ENCODE measurements at places on chromosomes 3 and 15.

- DNase-seq: no peak
Observed at GRCh38 chr15:100831467-100831866, 48.2 kb upstream of the ALDH1A3 start.

GRCh38 chr3:138249636-138250035 is 62.5 kb downstream of the ARMC8 start:
- DNase-seq: no peak

DNA sequence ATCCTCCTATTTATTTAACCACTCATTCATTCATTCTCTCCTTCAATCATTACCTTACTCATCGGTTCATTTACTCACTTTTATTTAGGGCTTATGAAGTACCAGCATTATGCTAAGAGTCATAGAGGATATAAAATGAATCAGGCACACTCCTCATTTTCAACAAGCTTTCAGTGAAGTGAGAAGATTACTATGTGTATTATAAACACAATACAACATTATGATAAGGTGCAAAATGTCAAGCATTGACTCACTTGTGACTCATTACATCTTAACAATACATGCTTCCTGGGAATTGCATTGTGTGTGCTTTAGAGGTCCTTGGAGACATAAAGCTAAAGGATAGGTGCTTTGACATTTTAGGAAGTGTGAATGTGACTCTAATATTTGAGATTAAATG is 60.4 kb downstream of the PLAAT1 start:
- no peak for DNase-seq

DNA sequence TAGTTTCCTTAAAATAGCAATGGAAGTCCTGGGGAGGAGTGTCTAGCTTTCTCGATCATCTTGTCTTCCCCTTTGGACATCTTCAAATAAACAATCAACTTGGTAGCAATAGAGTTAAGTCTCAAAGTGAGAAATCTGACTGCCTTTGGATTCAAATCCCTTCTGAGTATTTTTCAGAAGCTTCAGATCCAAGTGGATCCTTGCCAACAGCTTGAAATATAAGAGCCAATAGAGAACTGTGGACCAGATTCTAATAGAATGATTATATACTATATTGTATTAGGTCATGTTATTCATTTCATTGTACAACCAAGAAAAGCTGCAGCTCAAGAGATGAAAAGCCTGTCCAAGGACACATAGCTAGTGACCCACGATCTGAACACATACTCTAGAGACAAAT is 60.2 kb downstream of the SYNPR start:
- no peak for DNase-seq

DNA sequence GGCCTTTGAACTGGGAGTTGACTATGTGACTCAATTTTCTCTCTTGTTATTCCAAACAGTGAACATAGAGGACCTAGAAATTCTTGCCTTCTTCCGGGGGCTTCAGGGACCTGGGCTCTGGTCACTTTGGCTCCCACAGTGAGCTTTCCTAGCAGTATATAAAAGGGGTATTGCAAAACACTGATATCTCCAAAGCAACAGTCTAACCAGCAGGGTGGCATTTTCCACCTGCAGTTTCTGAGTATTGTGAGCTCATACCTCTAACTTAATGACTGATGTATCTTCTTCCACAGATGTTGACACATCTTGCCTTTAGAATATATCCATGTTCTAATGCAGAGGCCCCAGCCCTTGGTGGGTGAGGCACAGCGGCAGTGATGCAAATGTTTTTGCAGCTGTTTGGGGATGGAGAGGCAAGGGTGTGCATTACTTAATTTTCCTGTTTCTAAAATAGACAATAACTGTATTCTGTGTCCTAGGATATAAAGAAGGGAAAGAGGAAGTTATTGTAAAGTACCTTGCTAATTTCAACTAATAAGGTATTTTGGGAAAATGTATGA is 45.7 kb upstream of the ADGRG7 start:
- no peak for DNase-seq

- DNase-seq: no peak
Observed at GRCh38 chr15:67017311-67017710, 48.1 kb upstream of the SMAD3 start.

DNA sequence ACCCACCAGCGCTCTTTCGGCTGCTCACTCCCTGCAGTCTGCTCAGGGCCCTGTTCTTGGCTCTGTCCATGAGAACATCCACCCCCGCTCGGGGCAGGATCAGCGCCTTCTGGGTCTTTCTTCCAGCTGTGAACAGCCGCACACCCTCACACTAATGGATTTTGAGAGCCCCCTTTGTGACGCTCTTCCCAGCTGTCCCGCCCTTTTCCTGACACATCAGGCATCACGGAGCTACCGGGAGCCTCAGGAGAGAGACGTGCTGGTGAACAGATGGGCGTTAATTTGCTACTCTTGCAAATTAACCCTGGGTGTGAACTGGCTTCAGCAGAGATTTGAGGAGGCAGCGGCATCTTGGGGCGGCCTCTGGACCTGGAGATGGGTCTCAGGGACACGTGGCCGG is 113.0 kb downstream of the TMEM266 start:
- no peak for DNase-seq

DNA sequence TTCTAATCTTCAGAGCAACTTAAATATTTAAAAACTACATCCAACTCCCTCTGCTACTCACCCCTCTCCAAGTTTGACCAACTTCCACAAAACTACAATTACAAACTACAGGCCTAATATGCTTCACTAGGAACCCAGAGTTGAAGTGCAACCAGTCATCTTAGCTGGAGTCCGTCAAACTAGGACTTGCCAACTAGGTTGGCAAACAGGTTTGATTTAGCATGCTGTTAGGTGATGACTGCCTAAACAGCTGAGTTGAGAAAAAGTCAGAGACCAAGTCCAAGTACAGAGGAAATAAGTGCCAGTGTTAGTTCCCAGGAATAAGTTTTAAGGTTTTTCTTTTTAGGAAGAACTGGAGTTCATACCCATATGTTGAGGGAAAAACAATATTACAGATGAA is 1109.0 kb downstream of the TUSC7 start:
- no peak for DNase-seq

DNA sequence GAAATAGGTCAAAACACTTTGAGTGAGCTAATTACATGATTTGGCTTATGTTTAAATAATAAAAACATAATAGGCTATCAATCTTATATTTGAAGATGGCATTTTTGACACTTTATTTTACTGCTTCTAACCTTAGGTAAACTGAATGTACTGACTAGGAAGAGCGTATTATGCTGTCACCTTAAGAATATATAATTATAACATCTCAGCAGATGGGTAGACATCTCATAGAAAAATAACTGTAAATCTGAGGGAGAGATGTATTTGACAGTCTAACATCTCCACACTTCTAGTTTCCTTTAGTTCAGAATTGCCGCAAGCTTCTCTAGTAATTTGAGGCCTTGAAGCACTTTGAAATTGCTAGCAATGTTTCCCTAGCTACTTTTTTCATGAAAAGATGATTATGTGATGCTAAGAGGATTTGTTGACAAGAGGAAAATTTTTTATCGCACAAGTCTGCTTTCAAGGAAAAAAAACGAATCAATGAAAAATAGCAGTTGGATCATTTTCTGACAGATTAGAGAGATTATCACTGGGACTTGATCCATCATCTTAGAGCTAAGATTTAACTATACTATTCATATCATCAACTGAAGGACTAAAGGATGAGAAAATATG is 238.2 kb upstream of the NAALADL2 start:
- no peak for DNase-seq

DNA sequence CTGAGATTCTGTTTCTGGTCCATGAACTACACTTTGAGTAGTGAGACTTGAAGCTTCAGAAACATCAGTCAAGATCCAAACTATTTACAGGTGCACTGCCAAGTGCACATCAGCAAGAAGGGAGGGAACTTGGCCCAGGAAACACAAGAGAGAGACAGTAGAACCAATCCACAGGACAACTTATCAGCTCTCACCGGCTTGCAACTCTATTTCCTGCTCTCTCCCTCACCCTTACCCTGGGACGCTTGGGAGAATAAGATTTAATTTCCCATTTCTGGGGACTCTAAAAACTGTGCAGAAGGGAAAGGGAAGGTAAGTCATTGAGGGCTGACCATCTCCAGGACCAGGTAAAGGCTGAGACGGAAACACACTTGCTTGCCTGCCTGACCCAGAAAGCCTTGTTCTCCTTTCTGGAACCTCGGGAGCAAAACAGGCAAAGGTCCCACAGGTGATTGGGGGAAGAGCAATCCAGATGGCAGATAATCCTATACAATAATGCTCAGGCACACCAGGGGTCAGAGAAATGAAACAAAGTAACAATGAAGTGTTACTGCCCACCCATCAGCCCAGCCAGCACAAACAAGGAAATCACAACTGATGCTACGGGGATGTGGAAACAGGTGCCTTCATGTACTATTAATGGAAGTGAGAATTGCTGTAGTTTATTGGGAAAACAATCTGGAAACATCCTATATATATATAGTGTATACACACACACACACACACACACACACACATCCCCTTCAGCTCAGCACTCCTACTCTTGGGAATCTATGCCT is 154.4 kb downstream of the XXYLT1 start:
- no peak for DNase-seq

DNA sequence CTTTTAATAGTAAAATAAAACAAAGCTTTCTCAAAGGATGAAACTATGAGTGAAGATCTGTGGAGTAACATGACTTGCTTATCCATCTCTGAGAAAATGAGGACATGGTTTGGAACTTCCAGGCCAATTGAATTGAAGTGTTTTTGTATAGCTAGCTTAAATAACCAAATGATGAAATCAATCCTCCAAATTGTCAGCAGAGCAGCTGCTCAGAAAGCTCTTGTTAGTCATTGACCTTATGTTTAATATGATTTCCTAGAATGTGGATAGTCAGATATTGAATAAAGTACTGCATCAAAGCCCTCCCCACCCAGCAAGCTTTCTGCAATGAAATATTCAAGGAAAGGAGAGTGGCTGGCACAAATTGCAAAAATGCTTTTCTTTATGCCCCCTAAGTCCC is 437.2 kb downstream of the MFSD1 start:
- DNase-seq: no peak

DNA sequence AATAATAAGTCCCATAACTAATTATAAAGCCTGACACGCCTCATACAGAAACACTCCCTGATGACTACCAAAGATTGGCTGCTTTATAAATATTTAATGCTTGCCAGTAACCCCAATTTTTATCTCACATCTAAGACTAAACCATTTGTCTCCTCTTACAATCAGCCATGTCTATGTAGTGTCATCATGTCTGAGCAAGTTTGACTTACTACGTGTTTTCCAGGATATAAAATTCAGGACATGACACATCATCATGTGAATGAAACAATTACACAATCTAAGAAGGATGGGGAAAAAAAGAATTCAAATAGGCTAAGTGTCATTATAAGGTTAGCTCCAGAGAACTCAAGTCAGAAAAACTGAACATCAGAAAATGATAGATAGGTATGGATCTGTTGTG is 208.7 kb downstream of the MECOM start:
- DNase-seq: no peak

DNA sequence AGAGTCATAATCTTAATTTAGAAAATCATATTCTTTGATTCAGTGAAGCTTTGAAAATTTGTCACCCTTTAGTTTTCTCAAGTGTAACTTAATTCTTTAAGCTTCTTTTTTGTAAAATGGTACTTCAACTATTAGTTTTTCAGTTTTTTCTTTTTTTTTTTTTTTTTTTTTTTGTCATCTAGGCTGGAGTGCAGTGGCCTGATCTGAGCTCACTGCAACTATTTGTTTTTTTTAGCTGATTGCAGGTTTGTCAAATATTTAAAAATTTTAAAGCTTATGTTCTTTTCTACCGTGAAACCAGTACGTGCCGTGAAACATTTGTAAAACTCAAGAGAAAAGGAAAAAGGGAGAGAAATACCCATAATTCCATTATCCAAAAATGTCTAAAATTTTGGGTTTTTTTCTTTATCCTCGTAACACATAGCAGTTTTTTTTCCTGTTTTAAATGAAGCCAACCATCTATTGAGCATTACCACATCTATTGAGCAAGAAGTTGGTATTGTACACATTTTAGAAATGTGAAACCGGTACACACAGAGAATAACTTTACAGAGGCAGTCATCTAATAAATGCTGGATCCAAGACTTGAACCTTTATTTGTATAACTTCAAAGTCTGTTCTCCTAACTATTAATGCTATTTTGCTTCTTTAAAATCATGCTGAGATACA is 25.7 kb downstream of the ECT2 start:
- DNase-seq: no peak

GRCh38 chr3:39141171-39141995 is 12.0 kb downstream of the CSRNP1 start:
- DNase-seq: no peak

DNA sequence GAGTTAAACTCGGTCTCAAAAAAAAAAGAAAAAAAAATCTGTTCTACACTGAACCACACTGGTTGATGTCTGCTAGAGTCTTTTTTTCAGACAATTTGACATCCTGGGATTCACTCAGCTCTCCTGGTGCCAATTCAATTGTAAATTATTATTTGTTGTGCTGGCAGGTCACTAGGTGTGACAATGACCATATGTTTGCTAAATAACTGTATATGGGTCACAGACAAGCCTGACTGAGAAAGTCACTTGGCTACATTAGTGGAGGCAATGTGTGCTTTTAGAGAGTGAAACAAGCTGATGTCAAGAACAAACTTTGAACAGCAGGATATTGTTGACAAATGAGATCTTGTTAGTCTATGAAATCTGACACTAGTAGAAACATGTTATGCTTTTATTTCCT is 1379.1 kb downstream of the ZPLD1 start:
- no peak for DNase-seq

DNA sequence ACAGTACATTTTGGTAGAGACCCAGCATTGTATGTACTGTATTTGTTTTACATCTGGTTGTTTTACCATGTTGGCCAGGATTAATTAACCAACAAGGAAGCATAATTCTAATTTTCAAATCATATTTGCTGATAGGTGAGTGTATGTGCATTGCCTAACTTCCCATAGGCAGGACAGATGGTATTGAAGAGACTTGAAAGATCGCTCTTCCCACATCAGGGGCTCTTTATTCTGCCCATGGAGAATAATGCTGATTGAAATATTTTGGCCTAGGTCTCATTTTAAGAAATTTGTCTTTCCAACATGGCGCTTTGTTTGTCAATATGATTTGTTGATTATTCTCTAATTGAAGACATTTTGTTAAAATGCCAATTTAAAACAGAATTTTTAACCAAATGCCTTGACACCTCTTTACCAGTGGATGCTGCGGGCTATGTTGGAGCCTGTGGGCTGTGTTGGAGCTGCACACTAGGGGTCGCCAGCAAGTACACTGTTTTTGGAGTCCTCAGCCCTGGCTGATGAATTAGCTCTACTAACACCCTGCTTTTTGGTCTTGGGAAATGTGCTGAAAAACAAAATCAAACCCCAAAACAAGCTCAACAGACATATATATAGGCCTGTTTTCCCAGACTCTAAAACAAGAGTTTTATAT is 5.3 kb downstream of the P2RY12 start:
- DNase-seq: no peak

- DNase-seq: no peak
Observed at GRCh38 chr15:63491116-63491827, 13.1 kb upstream of the USP3 start.

All from activated CD8-positive, alpha-beta memory T cell treated with anti-CD3 and anti-CD28 coated beads, Interleukin-2, amount 50 U/mL, for 4 hours (primary cell).